ENCODE measurements at places on chromosomes 4 and X.

GRCh38 chr4:8710416-8710815 lies 117.9 kb downstream of the CPZ start:
- peak; percentile 16 for DNase-seq

- DNase-seq, result no peak
Observed at GRCh38 chrX:48713847-48714246, 17.3 kb downstream of the SUV39H1 start.

GRCh38 chr4:42101446-42101975 lies 50.9 kb downstream of the BEND4 start:
- no peak for DNase-seq

DNA sequence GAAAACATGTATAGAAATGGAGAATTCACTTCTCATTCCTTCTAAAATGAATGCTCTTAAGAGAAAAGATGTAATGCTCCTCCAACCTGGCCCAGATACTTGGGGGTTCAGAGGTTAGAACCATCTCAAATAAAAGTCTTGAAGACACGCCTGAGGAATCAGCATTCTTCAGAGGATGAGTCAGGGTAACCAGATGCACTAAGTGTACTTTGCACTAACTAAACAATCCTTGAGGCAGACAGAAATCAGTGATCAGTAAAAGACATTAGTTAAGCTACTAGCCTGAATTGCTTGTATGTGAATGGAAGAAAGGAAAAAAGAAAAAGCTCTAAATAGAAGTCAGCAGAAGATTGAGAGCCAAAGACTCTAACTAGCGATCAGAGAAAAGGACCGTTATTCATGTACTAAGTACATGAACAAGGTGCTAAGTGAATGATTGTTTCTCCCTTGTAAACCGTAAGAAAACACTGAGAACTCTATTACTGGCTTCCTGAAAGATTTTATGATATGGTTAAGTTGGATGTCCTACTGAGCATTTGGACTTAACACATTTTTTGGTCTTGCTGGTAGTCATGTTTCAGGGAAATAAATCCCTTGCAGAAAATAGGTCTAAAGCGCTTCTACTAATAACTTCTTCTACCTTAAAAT lies 738.3 kb downstream of the STPG2 start:
- no peak for DNase-seq

GRCh38 chr4:534576-535151 lies 35.7 kb downstream of the PIGG start:
- no peak for DNase-seq

GRCh38 chr4:170093973-170094535 lies 4.3 kb upstream of the AADAT start:
- peak; percentile 50 for DNase-seq

DNA sequence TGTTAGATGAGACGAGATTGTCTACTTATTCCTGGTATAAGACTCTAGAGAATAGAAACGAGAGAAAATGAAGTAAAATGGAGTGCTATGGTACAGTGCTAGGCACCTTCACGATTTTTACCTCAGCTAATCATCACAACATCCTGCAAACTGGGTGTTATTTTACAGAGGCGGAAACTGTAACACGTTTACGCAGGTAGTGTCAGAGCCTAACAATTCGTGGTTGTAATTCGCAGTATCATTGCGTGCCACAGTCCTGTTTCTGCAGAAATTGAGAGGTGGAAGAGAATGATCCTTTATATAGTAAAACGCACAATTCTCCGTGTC lies 383 bp upstream of the TBC1D19 start:
- DNase-seq, result no peak

- DNase-seq, result peak; percentile 61
Observed at GRCh38 chr4:1598206-1599025, 85.7 kb downstream of the FAM53A start.

- no peak for DNase-seq
Observed at GRCh38 chr4:114423582-114423981, 175.0 kb upstream of the UGT8 start.

GRCh38 chr4:68074397-68074796 lies 55.3 kb downstream of the TMPRSS11F start:
- DNase-seq, result no peak

- no peak for DNase-seq
Observed at GRCh38 chr4:156193800-156194199, 240.1 kb upstream of the CTSO start.

- no peak for DNase-seq
Observed at GRCh38 chr4:158581161-158581560, 59.5 kb downstream of the RXFP1 start.

GRCh38 chr4:7788694-7789425 lies 150.8 kb downstream of the AFAP1 start:
- no peak for DNase-seq

DNA sequence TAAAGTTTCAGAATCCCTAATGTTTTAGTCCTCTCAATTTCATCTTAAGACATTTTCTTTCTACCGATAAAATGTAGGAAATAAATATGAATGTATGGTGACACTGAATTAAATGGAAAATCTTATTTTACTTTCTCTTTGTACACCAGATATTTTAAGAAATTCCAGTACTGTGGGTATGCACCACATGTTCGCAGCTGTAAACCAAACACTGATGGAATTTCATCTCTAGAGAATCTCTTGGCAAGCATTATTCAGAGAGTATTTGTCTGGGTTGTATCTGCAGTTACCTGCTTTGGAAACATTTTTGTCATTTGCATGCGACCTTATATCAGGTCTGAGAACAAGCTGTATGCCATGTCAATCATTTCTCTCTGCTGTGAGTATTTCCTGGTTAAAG lies 26.9 kb downstream of the C4orf46 start:
- DNase-seq, result no peak

DNA sequence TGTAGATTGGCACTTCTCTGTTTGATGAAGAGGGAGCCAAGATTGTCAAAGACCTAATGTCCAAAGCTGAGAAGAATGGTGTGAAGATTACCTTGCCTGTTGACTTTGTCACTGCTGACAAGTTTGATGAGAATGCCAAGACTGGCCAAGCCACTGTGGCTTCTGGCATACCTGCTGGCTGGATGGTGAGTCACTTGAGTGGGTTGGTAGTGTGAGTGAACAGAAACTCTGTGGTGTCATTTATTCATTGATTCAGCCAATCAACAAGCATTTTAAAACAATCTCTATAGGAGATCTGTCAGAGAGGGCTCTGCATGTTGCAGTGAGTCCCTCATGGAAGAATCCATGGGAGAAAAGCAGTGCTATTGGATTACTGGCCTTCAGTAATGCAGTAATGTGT lies 16.3 kb downstream of the TAF9B start:
- DNase-seq, result no peak

GRCh38 chr4:115090483-115091075 lies 22.8 kb downstream of the NDST4 start:
- peak; percentile 0 for DNase-seq

GRCh38 chr4:82898322-82899243 lies 2.0 kb upstream of the THAP9 start:
- DNase-seq, result no peak

- no peak for DNase-seq
Observed at GRCh38 chr4:169744601-169745000, 13.1 kb downstream of the HPF1 start.
